ENCODE measurements at places on chromosomes 16 and 17.

GRCh38 chr16:8075271-8075670 is 515.0 kb downstream of the TMEM114 start:
- no peak for DNase-seq

DNA sequence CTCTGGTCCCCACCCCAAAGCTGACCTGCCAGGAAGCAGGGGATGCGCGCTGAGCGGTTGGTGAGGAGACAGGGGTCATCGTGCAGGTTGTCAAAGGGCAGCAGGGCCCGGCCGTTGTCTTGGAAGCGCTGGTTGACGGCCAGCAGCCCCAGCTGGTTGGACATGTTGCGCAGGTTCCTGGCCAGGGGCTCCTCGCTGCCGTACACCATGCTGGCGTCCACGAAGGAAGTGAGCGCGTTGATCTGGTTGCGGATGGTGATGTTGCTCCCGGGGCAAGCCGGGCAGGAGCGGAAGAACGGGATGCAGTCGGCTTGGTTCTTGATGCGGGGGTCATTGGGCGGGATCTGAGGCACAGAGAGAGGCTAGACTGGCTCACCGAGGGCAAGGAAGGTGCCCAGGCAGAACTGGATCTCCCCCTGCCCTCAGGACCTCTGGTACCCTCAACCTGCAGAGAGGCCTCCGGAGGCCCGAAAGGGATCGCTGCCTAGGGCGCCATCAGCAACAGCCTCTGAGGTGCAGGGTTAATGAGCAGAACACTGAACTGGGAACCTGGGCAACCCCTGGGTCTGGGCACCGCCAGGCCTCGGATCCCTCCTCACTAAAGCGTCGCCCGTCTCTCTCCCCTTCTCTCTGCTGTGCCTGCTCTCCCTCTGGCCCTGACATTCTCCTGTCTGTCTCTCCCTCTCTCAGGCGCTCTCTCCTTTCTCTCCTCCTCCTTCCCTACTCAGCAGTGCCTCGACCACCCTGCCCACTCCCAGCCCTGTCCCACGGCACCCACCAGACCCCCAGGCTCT is 2.7 kb downstream of the MPO start:
- no peak for DNase-seq

GRCh38 chr16:8126313-8126712 is 464.0 kb downstream of the TMEM114 start:
- DNase-seq = no peak

DNA sequence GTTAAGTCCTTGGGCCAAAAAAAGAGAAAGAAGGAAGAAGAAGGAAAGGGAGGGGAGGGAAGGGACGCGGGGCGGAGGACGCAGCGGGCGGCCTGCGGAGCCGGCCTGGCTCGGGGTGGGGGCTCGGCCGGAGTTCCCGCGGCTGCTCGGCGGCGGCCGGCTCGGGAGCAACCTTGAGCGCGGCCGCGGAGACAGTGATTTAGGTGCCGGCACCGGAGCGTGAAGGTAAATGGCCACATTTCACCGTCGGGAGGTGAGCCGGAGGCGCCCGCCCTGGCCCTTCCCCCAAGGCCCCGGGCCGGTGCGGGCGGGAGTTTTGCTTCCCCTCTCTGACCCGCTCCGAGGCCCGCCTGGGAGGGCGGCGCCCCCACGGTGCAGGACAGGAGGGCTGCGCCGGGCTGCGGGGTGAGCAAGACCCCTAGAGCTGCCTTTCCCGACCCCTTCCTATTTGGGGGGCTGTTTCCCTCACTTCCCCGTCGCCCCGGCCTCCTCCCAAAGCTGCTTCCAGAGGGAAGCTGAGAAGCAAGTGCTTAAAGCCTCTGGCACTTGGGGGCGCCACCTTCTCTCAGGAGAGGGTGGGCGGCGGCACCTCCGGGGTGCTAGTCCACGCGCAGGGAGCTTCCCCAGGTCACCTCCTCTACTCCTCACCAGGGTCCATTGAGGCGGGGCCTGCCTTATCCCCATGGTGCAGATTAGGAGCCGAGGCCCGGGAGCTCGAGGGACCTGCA is 56.5 kb downstream of the MRM1 start:
- DNase-seq = no peak

DNA sequence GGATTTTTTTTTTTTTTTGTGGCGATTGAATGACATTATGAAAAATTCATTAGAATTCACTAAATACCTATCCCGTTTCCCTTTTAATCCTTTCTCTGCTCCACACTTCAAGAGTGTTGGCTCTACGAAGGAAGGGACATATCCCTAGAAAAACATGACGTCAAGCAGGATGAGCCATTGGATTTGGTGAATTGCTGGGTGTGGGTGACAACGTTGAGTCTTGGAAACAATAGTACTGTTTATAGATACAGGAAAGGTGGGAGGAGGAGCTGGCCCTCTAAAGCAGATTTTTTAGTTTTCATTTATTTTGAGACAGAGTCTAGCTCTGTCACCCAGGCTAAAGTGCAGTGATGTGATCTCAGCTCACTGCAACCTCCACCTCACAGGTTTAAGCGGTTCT is 167.6 kb upstream of the FAM20A start:
- DNase-seq = no peak

DNA sequence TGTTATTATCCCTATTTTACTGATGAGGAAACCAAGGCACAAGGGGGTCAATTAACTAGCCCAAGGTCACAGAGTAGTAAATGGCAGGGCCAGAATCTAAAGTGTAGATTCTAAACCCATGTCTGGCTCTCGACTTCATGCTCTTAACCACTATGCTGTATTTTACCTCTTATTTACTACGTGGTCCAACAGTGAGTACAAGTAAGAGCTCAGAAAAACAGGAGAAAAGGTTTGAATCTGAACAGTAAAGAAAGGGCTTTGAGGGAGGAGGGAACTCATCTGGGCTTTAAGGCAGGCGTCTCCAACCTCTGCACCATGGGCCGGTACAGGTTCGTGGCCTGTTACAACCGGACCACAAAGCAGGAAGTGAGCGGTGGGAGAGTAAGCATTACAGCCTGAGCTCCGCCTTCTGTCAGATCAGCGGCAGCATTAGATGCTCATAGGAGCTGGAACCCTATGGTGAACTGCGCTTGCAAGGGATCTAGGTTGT is 62.9 kb downstream of the SMURF2 start:
- DNase-seq = no peak

- DNase-seq = no peak
Measured at GRCh38 chr16:30615358-30616091, 5.3 kb upstream of the ZNF689 start.

DNA sequence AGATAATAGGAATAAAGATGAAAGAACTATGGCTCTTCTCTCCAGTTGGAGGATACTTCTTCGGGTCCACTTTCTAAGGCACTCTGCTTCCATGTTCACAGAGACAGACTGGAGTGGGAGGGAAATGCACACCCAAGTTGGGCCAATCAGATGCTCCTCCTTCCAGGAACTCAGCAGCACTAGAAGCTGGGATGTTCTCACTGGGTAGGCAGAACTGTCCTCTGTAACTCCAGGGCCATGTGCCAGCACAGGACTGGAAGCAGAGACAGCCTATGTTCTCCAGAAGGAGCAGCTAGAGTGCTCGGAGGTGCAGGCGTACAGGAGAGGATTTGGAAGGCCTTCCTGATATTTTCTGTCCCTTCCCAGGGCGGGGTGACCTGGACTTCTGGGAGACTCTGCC is 49.9 kb upstream of the SREBF1 start:
- no peak for DNase-seq

DNA sequence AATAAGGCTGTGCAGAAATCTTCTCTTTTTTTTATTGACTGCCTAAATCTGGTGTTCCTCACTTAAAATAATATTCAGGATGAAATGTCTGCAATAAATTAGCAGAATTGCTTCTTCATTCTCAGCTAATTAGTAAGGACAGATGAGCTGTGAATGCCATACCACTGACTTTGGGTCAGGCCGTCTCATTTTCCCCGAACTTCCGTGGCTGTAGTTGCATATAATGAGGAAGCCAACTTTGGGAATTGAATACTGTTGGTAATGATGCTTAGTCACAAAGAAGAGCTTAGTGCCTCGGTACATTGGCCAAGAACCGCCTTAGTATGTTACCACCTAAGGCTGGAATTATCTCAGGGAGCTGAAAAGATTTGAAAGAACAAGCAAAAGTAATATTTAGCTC is 47.6 kb downstream of the NUP93 start:
- no peak for DNase-seq

- DNase-seq = no peak
Measured at GRCh38 chr17:29682054-29682453, 59.3 kb upstream of the CORO6 start.

GRCh38 chr17:30808785-30809286 is 15.7 kb downstream of the CRLF3 start:
- DNase-seq = no peak

GRCh38 chr16:22161999-22162655 is at the start of gene SDR42E2:
Gene SDR42E2, plus strand, starts transcription at chr16:22162506. Its CDS starts 3,077 bp downstream, at chr16:22165583.
- no peak for DNase-seq

- DNase-seq = no peak
Measured at GRCh38 chr17:9020824-9021157, 519 bp upstream of the NTN1 start.

- no peak for DNase-seq
Measured at GRCh38 chr17:2462481-2462880, 49.2 kb downstream of the METTL16 start.

DNA sequence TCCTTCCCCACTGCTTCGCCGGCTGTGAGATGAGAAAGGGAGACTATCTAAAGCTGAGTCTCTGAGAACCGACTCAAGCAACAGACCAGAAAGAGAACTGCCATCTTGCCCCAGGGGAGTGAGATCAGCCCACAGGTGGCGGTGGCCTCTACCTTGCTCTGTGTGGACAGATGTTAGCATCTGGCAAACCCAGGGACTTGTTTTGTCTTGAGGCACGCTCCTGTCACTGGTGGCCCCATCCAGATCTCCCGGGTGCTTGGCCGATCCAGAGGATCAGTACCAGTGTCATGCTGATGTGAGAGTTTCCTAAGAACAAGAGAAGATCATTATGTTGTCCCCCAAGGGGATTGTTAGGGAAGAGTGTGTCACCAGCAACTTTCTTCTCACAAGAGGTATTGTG is 101.4 kb downstream of the CACNG3 start:
- no peak for DNase-seq

- DNase-seq = no peak
Measured at GRCh38 chr17:76166906-76167305, 25.9 kb upstream of the FOXJ1 start.

DNA sequence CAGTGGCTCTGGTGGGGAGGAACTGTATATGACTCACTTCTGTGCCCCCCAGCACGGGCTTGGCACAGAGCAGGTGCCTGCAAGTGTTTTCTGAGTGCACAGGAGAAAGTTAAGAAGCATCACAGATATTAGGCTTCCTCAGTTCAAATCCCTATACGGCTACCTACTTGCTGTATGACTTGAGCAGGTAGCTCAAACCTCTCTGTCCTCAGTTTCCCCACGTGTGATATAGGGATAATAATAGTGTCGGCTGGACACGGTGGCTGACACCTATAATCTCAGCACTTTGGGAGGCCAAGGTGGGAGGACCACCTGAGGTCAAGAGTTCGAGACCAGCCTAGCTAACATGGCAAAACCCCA is 95.7 kb downstream of the C16orf78 start:
- DNase-seq = no peak

DNA sequence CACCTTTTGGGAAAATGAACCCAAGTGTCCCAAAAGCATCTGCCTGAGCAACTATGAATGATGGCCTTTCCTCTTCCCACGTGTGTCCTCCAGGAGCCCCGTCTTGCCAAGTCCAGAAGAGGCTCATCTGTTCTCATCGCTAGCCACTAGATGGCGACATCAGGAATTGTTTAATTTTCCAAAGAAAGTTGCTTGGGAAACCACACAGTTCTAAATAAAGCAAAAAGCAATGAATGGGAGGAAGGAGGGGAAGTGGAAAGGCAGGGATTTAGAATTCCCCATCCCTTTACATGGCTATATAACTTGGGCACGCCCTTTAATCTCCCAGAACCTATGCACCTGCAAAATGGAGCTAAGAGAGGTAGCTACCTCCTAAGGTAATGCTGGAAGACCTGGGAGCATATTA is 9.0 kb upstream of the CDH5 start:
- DNase-seq = peak; percentile 57

DNA sequence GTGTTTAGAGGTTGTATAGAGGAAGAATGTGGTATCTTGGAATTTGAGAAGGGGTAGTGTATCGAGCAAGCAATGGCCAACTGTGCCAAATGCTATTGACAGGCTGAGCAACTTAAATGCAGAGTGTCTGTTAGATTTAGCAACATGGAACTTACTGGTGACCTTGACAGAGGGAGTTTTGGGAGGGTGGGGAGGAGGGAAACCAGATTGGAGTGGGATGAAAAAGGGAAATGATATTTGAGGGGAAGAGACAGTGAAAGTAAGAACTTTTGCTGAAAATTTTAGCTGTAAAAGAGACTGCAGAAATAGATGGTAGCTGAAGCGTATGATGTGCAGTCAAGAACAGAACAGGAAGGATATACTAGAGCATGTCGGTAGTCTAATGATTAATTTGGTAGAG is 1.1 kb downstream of the LRRC36 start:
- DNase-seq = no peak

DNA sequence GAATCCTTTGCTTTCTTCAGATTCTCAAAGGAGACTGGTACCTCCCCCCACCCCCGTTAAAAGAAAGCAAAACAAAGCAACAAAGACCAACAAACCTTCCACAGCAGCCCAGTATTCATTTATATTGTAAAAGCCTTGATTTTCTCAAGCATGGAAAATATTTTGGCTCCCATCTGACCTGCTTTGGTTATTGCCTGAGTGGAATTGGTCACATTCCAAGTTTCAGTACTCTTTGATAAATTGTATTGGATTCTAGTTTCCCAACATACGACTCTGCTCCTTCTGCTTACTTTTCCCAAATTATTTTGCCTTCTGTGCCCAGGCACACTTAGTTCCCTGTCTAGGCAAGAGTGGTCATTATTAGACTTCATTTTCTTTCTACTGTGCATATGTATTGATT is 1.3 kb downstream of the ABCC11 start:
- DNase-seq = no peak

GRCh38 chr16:46885960-46886763 is 2.0 kb downstream of the GPT2 start:
- no peak for DNase-seq

DNA sequence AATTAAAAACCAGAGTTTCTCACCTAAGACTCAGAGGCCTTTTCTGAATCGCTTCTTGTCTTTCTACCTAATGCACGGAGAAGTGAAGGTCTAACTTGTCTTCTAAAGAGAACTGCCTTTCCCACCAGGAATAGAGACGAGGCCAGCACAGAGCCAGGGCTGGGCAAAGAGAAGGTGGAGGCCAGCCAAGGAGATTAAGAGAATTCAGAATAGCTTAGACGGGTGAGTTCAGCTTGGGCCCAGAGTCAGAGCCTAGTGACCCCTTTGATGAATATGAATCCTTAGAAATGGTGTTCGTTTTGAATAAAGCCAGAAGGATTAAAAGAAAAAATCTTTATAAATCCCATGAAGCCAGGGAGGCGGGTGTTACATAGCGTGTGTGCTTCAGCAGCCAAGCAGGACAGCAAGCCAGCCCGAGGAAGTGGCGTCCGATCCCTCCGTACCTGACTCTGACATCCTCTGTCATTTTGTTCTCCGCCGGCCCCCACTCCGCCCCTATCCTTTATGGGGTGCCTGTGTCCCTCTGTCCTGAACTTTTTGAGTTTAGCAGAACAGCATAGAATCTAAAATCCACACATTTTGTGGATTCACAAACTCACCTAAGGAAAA is 7.4 kb downstream of the GSG1L2 start:
- DNase-seq = no peak

Measured in HS-27A (cell line).